Renal pelvis (tissue), 12 donors: ENCODE measurements at places on chromosomes 5 and 9.

- DNase-seq, result no peak
These were observed 96.4 kb upstream of the SPRY4 start for GRCh38 chr5:142421228-142421617.

DNA sequence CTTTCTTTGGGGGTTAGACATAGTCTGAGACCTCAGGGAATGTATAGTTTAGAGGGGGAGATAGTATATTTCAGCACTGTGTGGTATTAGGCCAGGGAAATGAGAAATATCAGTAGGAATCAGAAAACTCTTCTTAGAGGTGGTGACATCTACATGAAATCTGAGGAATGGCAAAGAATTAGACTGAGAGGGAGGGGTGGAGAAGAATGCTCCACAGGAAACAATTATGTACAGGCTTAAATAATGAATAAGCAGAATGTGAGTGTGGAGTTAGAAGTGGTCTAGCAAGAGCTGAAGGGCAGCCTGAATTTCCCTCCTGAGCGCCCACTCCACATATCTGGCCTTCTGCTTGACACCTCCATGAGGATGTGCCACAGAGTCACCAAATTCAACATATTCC lies 3.6 kb upstream of the MACIR start:
- no peak for DNase-seq

- no peak for DNase-seq
These were observed 195.6 kb downstream of the PLK2 start for GRCh38 chr5:58264276-58264675.

GRCh38 chr9:92164490-92164889 lies 49.3 kb upstream of the SPTLC1 start:
- no peak for DNase-seq

DNA sequence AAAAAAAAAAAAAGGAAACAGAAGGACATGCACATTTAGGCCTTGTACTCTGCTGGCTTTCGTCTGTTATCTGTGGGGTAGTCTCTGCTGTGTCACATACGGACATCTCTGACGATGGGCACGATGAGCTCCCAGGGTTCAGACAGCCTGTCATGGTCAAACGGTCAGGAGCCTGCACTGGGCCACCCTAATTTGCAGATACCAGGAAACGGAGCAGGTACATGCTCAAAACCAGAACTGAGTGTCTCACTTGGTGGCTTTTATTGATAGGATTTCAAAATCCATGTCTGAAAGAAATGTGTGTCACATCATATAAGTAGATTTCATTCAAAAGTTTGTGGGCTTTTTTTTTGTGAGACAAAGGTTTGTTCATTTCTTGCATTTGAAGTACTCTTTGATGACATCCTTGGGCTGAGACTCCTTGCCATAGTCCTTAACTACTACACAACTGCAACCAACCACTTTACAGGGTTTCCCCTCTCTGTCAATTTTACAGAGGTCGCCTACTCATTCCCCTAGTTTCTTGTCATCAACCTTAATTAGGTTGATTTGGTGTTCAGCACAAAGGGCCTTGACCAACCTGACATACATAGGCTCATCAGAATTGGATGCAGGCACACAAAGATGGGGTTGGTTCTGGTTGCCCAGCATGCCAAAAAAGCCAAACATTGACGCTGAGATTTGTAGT lies 9.0 kb downstream of the CKMT2 start:
- DNase-seq, result no peak

DNA sequence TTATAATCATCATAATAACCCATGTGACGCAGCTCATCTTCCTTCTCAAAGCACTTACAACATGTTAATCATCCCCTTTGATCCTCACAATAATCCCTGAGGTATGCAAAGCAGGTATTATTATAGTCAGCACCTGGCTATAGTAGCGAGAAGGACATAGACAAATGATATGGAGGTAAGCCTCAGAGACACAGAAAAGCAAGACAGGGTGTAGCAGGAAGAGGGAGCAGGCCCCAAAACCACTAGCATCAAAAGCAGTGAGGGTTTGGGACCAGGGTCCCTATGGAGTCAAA lies 139.2 kb upstream of the SLC30A5 start:
- no peak for DNase-seq

- DNase-seq, result no peak
These were observed 539.5 kb downstream of the EBF1 start for GRCh38 chr5:158560170-158560569.

- peak; percentile 49 for DNase-seq
These were observed 17.4 kb upstream of the ARSI start for GRCh38 chr5:150320044-150320613.

- no peak for DNase-seq
These were observed 1.3 kb downstream of the SDHA start for GRCh38 chr5:219460-219863.

DNA sequence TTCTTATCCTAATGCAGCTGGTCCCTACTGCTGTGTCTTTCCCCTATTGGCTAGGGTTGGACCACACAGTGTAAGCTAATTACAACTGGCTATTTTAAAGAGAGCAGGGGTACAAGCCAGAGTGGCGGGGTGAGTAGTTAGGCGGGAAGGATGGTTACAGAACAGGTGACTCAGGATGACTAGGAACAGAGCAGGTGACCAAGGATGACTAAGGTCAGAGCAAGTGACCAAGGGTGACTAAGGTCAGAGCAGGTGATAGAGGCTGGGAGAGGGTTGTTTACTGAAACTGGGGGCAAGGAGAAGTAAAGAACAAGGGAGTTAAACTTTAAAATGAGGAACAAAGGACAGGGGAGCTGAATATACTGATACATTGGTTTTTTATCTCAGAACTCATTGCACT lies 125.4 kb downstream of the PTTG1 start:
- DNase-seq, result no peak

GRCh38 chr9:127711226-127711701 lies 4.2 kb downstream of the PTRH1 start:
- DNase-seq, result no peak

- peak; percentile 95 for DNase-seq
These were observed 1.9 kb downstream of the SPARC start for GRCh38 chr5:151684690-151685361.

GRCh38 chr5:94228791-94229190 lies 389.6 kb downstream of the KIAA0825 start:
- DNase-seq, result no peak
